ENCODE measurements at places on chromosomes 7 and 10.

DNA sequence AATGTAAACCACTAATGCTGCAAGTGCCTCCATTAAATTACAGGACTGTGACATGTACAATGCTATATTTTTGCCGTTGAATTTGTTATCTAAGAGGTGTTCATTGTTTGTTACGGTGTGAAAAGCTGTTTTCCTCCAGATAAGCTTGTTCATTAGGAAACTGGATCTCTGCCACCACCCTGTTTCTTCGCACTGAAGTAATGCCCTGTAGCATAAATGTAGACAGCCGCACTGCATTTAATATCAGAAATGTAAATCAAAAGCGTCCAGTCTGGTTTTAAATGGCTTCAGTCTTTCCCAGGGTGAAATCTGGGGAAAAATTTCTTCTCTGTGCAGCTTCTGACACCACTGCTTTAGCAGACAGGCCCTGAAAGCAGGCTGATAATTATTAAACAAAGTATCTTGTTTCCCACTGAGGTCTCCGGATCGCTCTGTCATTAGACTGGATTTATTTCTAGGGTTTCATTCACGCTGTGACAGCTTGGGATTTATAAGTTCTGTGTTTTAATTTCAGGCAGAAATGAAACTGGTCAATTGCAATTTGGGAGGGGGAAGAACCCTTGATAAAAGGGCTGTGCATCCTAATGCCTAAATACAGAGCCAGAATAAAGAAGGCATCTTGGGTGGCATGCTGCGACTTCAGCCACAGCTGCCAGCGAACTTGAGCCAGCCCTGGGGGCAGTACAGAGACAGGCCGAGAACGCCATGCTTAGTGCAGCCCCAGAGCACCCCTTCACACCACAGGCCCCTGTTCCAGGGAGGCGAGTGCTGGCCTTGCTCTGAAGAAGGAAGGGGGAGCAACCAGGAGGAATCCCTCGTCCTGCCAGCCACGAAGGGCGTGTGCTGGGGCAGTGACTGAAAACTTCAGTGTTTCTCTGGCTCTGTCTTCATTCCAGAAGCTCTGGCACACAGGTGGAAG, 547.7 kb upstream of the GALNT17 start:
- no peak for DNase-seq

- no peak for DNase-seq
Observed at GRCh38 chr7:124462249-124462648, 303.3 kb downstream of the GPR37 start.

GRCh38 chr7:28408105-28408959, 4.0 kb upstream of the CREB5 start:
- DNase-seq = no peak

DNA sequence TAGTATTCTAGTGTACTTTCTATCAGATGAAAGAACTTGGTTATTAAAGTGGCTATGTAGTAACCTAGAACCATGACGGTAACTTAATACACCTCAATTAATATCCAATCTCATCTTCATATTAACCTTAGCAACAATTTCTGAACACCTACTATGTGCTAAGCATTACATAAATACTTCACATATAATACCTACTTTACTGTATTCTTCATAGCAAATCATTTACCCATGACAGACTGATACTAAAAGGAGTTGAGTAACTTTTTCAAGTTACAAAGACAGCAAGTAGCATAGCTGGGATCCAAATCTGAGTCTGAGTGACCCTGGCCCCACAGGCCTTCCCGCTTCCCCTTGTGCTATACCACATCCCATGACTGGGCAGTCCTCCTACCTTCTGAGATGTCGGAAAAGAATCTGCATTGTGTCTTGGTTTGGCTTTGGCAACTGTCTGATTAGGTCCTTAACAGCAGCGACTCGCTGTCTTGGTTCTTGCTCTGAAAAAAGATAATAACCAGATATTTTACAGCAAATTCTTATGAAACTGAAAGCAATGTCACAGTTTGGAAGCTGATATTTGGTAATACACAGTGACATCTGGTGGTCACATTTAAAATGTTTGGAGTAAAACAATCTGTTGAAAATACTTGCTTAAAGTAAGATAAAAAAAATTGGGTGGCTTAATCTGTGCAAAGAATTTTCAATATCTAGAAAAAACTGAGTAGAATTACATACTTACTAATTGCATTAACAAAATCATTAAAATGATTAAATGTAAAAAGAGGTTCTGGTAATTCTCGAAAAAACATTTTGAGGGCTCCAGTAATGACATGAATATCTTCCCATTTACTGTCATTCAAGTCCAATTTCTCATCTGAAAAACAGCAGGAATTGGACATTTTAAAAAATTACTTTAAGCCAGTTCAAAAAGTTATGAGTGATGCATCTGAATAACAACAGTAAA, 120.1 kb downstream of the ARHGAP12 start:
- no peak for DNase-seq

- DNase-seq = no peak
Observed at GRCh38 chr10:121237718-121238117, 360.5 kb downstream of the FGFR2 start.

GRCh38 chr10:83765731-83766130, 373.6 kb upstream of the GHITM start:
- DNase-seq = no peak

GRCh38 chr10:77350711-77351119, 286.9 kb downstream of the KCNMA1 start:
- DNase-seq = no peak

- no peak for DNase-seq
Observed at GRCh38 chr10:89942217-89942616, 240.8 kb downstream of the KIF20B start.

Data from activated CD8-positive, alpha-beta memory T cell treated with anti-CD3 and anti-CD28 coated beads for 1 hour (primary cell).